ENCODE measurements at places on chromosomes 7 and 10.

DNA sequence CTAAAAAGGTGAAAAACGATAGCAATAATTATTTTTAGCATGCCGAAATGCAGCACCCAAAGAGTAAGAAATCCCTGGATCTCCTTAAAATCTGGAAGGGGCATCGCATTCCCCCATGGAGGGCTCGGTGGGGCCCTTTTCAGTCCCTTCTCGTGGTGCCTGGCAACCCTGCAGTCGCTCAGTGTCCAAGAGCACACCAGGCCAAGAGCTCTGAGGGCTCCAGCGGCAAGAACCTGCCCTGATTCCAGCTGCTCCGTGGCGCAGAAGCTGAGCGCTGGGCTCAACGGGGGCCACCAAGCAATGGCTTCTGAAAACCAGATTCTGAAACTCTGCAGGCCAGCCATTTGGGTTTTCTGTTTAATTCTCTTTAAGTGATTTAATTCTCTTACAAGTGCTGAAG lies 131.2 kb downstream of the PRKAG2 start:
- DNase-seq: no peak

- DNase-seq: no peak
Measured at GRCh38 chr7:15607529-15608210, 45.9 kb upstream of the AGMO start.

- DNase-seq: no peak
Measured at GRCh38 chr7:81482600-81483186, 287.2 kb downstream of the HGF start.

- DNase-seq: no peak
Measured at GRCh38 chr7:18941207-18941606, 176.2 kb downstream of the TWIST1 start.

DNA sequence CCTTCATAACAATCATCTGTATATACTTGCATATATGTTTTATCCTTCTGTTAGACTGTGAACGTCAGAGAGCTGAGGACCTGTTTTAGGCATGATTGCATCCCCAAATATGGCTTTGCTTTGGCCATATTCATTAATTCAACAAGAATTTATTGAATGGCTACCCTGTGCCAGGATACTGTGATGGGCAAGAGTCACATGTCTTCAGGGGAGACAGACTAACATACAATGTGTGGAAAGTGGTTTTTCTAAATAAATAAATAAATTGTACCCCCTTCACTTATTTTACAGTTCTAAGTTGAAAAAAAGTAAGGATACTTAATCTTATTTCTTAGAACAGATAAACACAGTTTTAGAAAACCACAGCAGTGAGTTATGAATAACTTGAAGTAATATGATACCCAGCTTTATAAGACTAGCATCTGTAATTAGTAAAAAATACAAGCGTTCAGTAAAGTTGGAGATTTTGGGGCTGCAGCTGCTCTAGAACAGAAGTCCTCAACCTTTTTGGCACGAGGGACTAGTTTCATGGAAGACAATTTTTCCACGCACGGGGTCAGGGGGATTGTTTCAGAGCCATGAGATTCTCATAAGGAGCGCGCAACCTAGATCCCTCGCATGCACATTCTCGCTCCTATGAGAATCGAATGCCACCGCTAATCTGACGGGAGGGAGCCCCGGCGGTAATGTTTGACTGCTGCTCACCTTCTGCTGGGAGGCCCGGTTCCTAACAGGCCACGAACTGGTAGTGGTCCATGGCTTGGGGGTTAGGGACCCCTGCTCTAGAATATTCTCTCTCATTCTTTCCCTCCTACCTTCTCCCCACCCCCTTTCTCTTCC lies 89.4 kb upstream of the MTPN start:
- DNase-seq: no peak

DNA sequence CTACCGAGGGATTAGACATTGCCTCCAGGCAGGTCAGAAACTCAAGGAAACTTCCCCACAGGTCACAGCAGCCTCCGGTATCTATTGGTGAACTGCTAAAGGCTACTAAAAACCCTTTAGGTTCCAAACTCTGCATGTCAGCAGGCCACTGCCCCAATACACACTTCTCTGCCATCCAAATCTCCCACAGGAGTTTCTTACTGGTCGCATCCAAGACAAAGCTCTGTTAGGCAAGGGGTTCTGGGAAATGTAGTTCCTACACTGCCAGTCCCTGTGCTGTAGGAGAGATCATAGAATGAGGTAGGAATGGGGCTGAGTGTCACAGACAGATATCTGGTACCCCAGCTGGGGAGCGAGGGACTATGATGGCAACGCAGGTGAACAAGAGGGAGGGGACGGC lies 757.0 kb upstream of the C7orf33 start:
- DNase-seq: no peak

DNA sequence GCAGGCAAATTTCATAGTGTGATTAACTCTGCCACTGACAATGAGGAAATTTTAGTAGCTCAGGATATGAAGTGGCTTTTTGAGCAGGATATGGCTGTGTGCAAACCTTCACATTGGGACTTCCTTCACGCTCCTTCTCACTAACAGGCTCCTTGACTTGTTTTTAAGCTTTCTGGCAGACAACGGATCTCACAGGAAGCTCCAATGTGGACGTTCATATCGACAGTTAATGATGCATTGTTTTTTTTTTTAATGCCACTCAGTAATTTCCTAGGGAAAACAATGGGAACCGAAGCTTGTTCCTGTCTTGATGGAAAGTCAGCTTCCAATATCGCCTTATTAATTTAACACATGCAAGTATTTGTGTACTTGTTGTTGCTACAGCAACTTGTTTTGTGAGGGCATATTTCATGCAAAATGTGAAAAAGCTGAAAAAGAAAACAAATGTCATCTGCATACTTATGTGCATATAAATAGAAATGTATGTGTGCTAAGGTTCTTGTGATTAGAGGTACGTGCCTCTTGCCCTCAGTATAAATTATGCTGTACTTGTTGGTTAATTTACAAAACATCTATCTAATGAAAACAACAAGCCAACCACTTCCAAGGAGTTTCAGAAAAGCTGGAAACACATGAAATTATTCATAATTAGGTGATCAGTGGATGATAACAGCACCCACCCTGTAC lies 84.7 kb downstream of the NRP1 start:
- no peak for DNase-seq

- no peak for DNase-seq
Measured at GRCh38 chr7:151992375-151992774, 33.1 kb upstream of the GALNT11 start.

DNA sequence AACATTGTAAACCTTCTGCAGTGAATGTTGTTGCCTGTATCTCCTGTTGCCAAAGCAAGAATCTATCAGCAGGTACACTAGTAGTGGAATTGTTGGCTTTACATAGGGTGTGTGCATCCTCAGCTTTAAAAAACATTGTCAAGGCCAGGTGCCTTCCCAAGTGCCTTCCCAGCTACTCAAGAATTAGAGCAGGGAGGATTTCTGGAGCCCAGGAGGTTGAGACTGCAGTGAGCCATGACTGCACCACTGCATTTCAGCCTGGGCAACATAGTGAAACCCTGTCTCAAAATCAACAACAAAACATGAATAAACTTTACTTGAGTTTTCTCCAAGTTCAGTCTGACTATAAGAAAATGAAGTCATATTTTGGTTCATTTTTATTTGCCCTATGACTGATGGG lies 217.3 kb downstream of the CCSER2 start:
- DNase-seq: no peak

GRCh38 chr7:83629117-83629880 lies 19.6 kb downstream of the SEMA3E start:
- no peak for DNase-seq

GRCh38 chr10:1648648-1649047 lies 88.7 kb downstream of the ADARB2 start:
- DNase-seq: no peak

GRCh38 chr10:87630171-87630570 lies 29.5 kb upstream of the PAPSS2 start:
- no peak for DNase-seq

DNA sequence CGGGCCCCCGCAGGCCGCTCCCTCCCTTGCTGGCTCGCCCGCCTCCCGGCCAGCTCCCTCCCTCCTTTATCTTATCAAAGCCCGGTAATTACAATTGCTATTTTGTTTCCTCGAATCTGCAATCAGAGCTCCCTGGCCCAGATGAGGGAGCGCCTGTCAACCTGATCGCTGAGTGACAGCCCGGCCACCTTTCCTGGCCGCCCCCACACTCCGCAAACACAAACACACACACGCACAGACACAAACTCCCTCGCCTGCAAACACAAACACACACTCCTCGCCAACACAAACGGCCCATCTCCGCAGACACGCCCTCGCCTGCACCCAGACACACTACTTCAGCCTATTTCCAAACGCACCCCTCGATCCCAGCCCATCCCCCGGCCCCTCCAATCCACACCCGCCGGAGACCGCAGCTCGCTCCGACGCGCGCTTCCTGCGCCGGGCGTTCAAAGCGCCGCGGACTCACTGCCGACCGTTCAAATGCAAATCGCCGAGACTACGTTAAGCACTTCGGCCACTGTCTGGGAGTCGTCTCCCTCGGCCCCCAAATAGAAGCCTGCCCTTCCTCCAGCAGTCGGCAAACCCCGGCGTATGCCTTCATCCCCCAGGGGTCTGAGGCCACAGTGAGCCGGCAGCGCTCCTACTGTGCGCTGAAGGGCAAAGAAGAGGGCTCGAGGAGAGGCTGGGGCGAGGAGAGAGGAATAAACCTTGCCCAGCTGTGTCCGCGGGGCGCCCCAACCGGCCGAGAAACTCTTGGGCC lies 3.0 kb upstream of the FGF8 start:
- DNase-seq: no peak

GRCh38 chr10:19728376-19728775 lies 87.9 kb upstream of the PLXDC2 start:
- DNase-seq: no peak

DNA sequence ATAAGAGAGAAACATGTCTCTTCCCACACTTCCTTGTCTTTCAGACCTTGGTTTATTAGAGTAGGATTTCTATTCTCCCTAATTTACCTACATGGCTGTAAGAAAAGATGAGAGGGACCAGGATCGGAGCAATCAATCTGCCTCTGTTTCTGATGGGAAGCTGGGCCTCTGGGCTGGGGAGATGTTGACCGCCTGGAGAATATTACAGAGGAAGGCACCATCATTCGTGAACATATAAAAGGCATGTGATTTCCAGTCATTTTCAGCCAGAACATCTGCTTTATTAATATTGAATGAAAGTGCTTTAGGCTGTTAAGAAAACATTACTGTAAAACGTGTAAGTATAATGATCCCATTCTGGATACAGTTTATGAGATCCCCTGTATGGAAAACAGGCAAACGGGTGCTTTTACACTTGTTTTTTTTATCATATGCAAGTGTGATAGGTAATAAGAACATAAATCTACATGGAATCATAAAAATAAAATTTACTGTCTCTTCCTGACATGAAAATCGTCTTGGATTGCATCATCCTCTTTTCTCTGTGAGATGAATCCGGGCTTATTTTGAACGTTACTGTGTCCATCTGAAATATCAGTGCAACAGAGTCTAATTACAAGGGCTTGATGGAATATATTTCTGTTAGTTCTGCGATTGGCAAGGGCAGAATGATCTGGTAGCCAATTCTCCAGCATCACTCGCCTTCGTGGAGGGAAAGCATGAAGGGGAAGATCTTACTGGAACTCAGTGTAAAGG lies 94.5 kb upstream of the BAIAP2L1 start:
- DNase-seq: no peak

GRCh38 chr7:33893377-33893776 lies 12.0 kb upstream of the BMPER start:
- no peak for DNase-seq

DNA sequence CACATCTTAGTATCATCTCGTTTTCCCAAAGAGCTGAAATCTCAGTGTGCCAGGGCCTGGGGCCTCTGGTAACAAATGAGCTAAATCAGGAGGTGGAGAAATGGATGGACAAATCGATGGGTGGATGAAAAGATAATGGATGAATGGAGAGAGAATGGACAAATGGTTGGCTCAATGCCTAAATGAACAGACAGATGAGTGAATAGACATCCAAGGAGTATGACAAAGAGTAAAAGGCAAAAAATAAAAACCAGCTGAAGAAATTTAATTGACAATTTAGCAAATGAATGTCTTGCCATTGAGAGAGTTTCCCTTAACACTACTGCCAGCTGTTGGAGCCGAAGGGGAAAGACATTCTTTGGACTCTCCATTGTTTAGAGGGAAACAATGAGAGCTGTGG lies 8.0 kb downstream of the SYCE1 start:
- no peak for DNase-seq

DNA sequence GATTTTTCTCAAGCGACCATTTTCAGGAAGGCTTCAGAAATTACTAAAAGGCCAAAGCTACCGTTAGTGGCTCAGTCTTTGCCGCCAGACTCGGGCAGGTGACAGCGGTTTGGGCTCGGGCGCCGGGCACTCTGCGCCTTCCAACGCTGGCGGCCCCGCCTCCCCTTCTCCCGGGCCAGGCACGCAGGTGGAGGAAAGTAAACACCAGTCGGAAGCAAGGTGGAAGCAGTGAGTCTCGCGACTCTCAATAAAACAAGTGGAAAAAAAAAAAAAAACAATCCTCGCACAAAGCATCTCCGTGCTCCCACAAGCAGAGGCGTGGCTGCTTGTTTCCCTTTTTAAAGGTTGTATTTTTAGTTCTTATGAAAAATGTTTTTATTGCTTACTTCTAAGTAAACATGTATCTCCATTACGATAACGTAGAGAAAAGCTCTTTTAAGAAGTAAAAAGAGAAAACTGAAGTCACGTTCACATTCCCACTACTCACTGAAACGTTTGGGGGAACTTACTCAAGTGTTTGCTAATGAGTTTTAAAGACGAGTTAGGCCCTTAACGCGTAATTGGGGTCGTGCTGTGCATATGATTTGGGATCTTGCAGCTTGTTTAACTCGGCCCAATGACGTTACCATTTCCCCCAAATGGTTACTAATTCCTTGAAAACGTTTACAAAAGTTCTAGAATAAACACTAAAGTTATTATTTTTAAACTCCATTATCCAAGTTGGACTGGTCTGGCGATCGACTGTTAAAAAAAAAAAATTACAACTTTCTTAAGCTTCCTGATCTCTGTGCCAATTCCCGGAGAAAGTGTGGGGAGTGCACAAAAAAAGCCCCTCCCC lies 864 bp downstream of the CDCA7L start:
- no peak for DNase-seq

GRCh38 chr10:37125191-37125732 lies at the start of gene ANKRD30A:
ANKRD30A (plus strand) TSS chr10:37125598; CDS start chr10:37125788, 190 bp downstream.
- DNase-seq: no peak

DNA sequence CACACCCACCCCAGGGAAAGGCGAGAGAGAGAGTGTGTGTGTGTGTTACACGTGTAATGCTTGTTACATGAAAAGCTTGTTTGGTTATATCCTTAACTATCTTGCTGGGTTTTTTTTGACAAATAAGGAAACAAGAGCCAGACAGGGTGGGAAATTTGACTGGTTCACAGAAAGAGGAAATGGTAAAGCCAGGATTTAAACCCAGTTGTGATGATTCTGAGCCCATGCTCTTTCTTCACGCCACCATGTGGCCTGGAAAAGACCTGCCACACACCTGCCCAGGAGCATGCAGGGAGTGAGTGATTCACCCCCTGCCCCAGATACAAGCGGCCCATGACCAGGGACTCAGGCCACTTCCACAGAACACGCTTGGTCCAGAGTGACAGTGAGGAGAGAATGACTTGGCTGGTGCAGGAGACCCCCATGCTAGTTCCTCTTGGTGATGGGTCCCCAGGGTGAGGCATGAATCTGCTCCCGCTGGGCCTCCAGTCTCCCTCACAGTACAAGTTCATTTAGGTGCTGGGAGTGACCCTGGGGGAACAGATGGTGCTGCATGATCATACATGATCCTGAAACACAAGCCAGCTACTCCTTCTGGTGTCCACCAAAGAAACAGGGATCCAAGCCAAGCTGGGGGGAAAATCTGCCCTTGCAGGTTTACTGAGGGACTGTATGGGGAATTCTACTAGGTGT lies 21.0 kb upstream of the EIF5AL1 start:
- no peak for DNase-seq

All from cortex of kidney (tissue), 1 donor.